Vein endothelial cell (primary cell): ENCODE measurements at places on chromosomes 12 and 14. TPM values are rescaled to one million over a fixed set of nuclear protein-coding genes. Genes with fewer than 3 reads are reported as not detected.

NPFF gene
- not detected in 2 replicates for total RNA-seq

ASCL1 gene
- not detected in 2 replicates for total RNA-seq

VDR gene
- 0.33 and 0.38 TPM in 2 replicates for total RNA-seq

PRICKLE1 gene
- total RNA-seq: 21.9 and 23.5 TPM in 2 replicates
